Thoracic aorta (tissue), 2 donors: ENCODE measurements at places on chromosomes 7 and 10. TPM values are rescaled to one million over a fixed set of nuclear protein-coding genes. Genes with fewer than 3 reads are reported as not detected.

- no peak for DNase-seq
Measured at GRCh38 chr10:80452640-80453039, 1.5 kb upstream of the TSPAN14 start.

DNA sequence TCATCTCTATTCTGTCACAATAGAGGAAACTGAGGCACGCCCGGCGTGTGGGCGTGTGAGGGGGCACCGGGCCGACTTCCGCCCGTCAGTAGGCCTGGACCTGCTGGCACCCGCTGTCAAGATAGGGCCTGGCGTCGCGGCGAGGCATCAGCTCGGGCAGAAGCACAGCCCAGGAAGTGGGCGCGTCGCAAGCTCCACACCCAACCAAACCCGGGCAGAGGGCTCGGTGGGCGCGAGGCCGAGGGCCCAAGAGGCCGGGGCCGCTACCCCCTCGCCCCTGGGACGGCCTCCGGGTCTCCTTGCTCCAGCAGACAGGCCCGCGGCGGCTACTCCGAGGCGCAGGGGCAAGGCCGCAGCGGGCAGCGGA is 91.2 kb downstream of the SPAG6 start:
- no peak for DNase-seq

DNA sequence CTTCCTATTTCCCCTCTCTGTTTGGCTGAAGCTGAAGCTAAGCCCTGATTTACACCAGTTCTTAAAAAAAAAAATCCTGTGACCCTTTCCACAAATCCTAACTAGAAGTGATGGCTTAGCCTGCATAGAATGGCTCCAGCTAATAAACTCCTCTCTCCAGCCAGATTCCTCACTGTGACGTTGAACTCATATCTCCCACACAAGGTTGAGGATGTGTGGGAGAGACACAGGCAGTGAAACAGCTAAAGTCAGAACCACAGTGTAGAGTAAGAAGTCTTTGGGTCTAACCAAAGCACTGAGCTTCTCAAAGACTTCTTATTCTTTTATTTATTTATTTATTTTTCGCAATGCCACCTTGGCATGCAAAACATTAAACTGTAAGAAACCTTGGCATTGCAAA is 268.3 kb downstream of the SNX13 start:
- DNase-seq = no peak

DNA sequence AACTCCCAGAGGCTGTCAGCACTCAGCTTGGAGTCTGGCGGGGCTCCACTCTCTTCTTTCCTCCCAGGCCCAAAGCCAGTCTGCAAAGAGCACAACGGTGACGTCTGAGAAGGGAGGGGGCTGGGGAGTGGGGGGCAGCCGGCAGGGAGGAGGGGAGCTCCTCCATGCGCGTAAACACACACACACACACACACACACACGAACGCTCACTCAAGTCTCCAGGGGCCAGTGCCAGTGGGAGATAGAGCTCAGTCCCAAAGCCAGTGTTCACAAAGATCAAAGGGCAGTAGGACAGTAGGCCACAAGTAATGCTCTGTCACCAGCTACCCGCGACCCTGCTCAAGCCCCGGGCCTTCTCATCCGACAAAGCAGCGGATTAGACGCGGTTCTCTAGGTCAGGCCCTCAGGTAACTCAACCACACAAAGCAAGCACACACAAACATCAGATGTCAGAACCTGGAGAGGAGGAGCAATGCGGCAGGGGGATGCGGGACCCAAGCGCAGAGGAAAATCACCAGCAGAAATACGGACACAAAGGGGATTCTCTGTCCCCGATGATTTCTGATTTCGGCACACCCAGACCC is 19.9 kb downstream of the TCAF1 start:
- DNase-seq = no peak

DNA sequence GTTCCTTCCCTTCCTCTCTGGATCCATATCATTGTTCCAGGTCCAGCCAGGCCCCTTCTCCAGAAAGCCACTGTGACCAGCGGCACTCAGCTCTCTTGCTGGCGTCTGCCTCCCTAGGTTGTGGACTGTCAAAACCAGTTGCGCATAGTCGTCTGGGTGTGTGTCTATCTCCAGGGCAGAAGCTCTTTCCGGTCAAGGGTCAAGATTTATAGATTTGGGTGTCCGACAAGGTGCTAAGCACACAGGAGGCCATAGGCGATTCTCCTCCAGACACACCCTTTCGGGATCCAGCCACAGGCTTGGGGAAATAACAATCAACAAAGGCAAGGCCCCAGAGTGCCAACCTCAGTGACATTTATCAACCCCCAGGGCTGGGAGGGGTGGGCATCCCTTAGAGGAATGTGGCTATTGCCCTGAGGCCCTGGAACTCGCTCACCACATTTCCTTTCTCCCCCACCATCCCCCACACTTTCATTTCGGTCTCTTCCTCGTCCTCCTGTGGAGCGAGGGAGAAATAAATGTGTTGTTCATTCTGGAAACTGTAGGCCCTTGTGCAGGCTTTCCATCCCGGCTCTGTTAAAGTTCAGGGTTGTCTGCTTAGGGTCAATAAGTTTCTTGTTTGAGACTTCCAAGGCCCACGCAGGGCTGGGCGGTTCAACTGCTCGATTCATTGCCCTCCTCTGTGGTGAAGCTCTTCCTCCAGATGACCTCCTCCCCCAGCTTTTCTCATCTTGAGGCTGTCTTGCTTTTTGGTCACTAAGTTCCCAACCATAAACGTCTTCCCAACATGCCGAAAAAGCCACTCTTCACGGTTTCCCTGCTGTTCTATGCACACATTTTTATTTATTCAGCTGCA is 57.9 kb downstream of the AFAP1L2 start:
- no peak for DNase-seq

GRCh38 chr7:81774551-81774950 is 4.7 kb upstream of the HGF start:
- no peak for DNase-seq

DNA sequence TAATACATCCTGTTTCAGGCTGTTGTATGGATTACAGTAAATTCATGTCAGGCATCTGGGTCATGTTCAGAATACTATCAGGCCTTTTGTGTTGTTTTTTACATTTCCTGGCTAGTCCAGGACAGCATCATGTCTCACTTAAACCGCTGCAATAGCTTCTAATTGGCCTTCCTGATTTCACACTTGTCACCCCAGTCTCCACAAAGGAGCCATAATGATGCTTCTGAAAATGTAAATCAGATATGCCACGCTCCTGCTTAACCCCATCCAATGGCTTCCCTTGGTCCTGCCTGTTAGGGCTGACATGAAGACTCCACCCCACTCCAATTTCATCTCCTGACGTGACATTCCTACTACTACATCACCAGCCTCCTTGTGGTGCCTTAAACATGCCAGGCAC is 220.0 kb downstream of the CACNA2D1 start:
- DNase-seq = no peak

GRCh38 chr7:141238596-141239243 is 164.9 kb downstream of the TMEM178B start:
- no peak for DNase-seq

- DNase-seq = no peak
Measured at GRCh38 chr10:52256832-52257691, 57.0 kb upstream of the DKK1 start.

- no peak for DNase-seq
Measured at GRCh38 chr7:45576249-45576929, 2.2 kb downstream of the ADCY1 start.

DNA sequence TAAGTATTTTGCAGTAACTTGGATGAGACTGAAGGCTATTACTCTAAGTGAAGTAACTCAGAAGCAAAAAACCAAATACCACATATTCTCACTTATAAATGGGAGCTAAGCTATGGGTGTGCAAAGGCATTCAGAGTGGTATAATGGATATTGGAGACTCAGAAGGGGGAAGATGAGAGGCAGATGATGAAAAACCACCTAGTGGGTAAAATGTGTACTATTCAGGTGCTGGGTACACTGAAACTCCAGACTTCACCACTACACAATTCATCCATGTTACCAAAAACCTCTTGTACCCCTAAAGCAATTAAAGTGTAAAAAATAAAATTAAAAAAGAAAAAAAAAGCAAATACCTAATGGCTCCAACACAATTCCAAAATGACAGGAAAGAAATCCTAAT is 351.7 kb downstream of the NXPH1 start:
- DNase-seq = no peak

GRCh38 chr7:28435732-28436378 is 23.5 kb downstream of the CREB5 start:
- no peak for DNase-seq

GRCh38 chr7:111806232-111806631 is 243.9 kb upstream of the IMMP2L start:
- no peak for DNase-seq

DNA sequence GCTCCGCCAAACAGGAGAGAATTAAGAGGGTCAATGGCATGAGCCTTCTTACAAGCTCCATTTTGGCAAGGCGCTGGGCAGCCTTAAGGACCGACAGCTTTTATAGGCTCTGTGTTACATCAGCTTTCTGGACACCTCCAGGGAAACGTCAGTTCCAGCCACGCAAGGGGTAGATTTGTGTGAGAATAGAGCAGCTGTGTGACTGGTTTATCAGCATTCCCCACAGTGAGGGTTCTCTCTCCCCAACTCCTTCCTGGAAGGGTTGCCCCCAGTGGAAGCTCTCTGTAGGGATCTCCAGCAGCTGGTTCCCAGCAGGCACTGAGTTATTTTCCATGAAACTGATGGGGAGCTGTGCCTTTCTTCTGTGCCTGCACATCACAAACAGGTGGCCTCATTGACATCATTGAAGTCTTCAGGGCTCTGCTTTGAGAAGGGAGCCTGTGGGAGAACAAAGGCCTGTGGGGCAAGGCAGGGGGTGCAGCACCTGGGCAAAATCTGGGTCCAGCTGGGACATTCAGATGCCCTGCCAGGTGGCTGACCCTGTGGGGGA is at the start of gene CUZD1:
Gene CUZD1 (minus strand): TSS at position 75 of the 550 bp plus-strand sequence. CDS start 14 bp downstream, at position 61.
- DNase-seq = no peak

DNA sequence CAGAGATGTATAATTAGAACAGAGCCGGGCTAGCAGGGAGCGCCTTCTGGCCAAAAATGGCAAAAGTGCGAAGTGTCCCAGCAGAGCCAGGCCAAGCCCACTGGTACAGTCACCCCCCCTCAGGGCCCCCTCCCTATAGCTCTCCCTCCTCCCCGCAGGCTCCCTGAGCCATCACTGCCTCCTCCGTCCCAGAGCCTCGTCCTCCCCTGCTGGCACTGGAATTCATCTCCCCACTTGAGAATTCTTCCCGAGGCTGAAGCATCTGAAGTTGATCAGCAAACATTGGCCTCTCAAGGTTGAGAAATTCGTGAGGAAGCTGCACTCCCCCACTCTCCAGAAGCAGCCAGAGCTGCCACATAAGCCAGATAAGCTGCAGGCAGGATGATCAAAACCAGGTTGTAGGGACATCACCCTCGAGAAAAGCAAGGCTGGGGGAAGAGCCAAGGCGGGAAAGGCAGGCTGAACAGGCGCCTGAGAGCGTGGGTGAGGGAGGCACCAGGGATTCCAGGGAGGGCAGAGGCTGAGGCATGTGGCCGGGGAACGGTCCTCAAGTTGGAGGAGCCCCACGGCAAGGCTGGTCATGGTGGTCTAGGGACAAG is 23.4 kb downstream of the CAMK2G start:
- DNase-seq = peak; percentile 66

DNA sequence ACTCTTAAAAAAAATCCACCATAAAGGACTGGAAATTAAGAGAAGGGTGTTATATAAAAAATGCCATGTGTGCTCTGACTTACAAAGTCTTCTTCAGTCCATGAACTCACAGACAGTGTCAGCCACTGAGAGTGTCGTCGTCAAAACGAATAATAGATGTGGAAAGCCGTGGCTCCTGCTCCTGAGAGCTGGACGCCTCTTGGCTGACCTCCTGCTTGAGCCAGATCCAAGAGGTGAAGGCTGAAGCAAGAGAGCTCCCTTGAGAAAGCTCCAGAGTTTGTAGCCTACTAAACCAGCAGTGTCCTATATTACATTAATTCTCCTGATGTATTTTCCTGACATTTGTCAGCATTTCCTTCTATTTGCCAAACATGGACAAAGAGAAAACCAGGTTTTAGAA is 234.3 kb upstream of the C7orf33 start:
- DNase-seq = no peak

GRCh38 chr10:119113751-119114732 is 10.1 kb downstream of the DENND10 start:
- DNase-seq = no peak

FAM180A gene
- total RNA-seq = 79.1 TPM

AKR1C4 gene
- not detected for total RNA-seq

AOAH gene
- total RNA-seq = 22.6 TPM

HOXA6 gene
- not detected for total RNA-seq

CYP2C8 gene
- not detected for total RNA-seq

CNPY1 gene
- not detected for total RNA-seq

FRMPD2 gene
- not detected for total RNA-seq
